ENCODE measurements at places on chromosomes 7 and 10.

DNA sequence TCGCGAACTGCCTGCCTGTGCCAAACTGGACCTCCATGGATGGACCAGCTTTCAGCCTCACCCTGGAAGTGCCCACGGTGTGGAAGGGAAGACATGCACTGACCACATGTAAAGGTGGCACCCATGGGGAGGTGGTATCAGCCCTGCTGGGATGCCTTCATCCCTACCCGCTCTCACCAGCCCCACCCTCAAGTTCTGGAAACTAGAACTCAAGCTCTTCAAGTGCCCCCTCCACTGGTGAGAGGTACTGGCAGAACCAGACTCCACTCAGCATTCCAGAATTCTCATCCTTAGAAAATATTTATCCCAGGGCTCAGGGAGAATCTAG is 5.9 kb downstream of the ZNF488 start:
- H3K27ac ChIP-seq: no peak overlapping the region
- no peak for DNase-seq
- H3K36me3 ChIP-seq: no peaks in the 10 kb centered on the region
- H3K27me3 ChIP-seq: peaks cover 56% of the 10 kb centered on the region
- no peaks in the 10 kb centered on the region for H3K4me1 ChIP-seq
- no peak overlapping the region for H3K4me3 ChIP-seq

DNA sequence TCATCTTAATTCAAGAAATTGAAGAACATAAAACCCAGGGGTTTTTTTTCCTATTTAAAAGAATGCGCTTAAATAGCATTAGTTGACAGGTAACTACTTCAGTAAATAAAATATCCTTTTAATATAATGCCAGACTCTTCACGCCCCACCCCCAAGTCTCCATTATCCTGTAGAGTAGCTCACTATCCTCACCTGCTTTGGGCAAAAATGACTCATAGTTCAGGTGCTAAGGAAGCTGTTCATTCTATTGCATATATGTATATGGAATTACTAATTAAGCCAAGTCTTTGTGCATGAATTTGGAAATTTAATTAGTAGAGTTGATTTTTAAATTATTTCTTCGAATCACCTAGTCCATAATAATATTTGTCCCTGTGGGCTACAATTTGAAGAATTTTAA is 656.8 kb upstream of the ANKRD30A start:
- no peaks in the 10 kb centered on the region for H3K36me3 ChIP-seq
- DNase-seq: no peak
- H3K4me1 ChIP-seq: no peaks in the 10 kb centered on the region
- no peaks in the 10 kb centered on the region for H3K27me3 ChIP-seq
- no peak overlapping the region for H3K4me3 ChIP-seq
- no peak overlapping the region for H3K27ac ChIP-seq

GRCh38 chr10:43287056-43288007 is 20.5 kb upstream of the RASGEF1A start:
- peaks cover 7% of the 10 kb centered on the region for H3K4me1 ChIP-seq
- H3K36me3 ChIP-seq: no peaks in the 10 kb centered on the region
- H3K27me3 ChIP-seq: peaks cover 3% of the 10 kb centered on the region
- no peak overlapping the region for H3K4me3 ChIP-seq
- H3K27ac ChIP-seq: no peak overlapping the region

GRCh38 chr10:132862485-132863420 is 76.8 kb upstream of the NKX6-2 start:
- H3K4me1 ChIP-seq: no peaks in the 10 kb centered on the region
- no peaks in the 10 kb centered on the region for H3K36me3 ChIP-seq
- no peak overlapping the region for H3K4me3 ChIP-seq
- H3K27ac ChIP-seq: no peak overlapping the region

DNA sequence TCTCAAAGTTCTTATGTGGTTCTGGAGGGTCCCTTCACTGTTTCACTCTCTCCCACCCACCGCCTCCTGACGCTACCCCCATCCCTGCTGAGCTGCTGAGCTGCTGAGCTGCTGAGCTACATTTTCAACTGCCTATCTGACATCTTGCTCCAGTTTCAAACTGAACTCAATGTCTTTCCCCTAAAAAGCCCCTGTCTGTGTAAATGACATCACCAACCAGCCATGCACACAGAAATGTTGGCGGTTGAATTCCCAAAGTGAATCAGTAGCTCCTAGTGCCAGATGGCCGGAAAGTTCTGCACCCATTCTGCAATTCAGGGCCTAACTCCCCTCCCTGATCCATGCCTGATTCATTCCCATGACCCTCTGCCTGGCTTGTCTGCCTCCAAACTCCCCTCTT is 71.2 kb downstream of the WNT2 start:
- peak overlapping the region; percentile 92 for H3K27ac ChIP-seq
- peak; percentile 23 for DNase-seq
- peaks cover 45% of the 10 kb centered on the region for H3K4me1 ChIP-seq
- H3K36me3 ChIP-seq: no peaks in the 10 kb centered on the region
- H3K4me3 ChIP-seq: peak overlapping the region; percentile 55
- peaks cover 4% of the 10 kb centered on the region for H3K27me3 ChIP-seq

GRCh38 chr10:23191764-23192711 is at the start of gene PTF1A:
PTF1A (plus strand) TSS chr10:23192312; CDS start chr10:23192531, 219 bp downstream.
- H3K27ac ChIP-seq: no peak within 1 kb of the TSS
- peaks cover 43% of the 10 kb centered on the region for H3K27me3 ChIP-seq
- no peaks in the 10 kb centered on the region for H3K4me1 ChIP-seq
- no peak within 1 kb of the TSS for H3K4me3 ChIP-seq

DNA sequence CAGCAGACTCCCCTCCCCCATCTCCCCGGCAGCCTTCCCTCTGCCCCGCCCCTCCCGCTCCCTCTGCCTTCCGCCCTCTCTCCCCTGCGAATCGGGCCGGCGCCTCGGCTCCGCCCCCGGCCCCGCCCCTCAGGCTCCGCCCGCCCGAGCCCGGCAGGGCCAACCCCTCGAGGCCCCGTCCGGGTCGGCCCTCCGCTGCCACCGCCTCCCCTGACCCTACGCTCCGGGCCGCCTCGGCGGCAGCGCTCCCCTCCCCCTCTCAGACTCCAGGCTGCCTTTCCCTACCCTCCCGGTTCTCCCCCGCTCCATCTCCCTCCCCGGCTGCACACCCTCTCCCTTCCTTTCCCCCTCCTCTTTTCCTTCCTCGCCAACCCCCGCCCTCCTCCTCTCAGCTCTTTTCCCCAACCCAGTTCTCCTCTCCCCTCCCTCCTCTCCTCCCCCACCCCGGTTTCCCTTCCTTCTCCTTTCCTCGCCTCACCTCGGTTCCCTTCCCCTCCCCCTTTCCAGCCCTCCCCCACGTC is 1.6 kb downstream of the ZNF467 start:
- H3K27ac ChIP-seq: no peak overlapping the region
- peaks cover 5% of the 10 kb centered on the region for H3K4me1 ChIP-seq
- no peaks in the 10 kb centered on the region for H3K36me3 ChIP-seq
- peaks cover 27% of the 10 kb centered on the region for H3K27me3 ChIP-seq
- DNase-seq: peak; percentile 60
- peak overlapping the region; percentile 62 for H3K4me3 ChIP-seq

GRCh38 chr7:2689951-2690705 is 2.1 kb downstream of the AMZ1 start:
- peak overlapping the region; percentile 64 for H3K4me3 ChIP-seq
- H3K4me1 ChIP-seq: peaks cover 36% of the 10 kb centered on the region
- H3K27me3 ChIP-seq: peaks cover 3% of the 10 kb centered on the region
- no peaks in the 10 kb centered on the region for H3K36me3 ChIP-seq

DNA sequence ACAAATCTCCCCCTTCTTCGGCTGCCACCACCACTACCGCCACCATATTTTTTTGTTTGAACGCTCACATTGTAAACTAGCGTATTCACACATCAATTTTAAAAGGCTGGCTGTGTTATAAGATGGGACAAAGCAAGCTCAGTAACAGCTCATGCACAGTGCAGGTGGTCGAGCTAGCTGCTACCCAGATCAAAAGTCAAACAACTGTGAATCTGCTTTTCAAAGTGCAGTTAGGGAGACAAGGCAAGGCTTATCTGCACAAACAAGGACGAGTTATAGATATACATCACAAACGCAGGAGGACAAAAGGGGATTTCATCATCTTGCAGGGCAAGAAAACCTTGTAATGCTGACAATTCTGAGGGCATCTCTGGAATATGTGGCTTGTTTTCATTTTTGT is 231.6 kb downstream of the VTI1A start:
- no peaks in the 10 kb centered on the region for H3K4me1 ChIP-seq
- no peaks in the 10 kb centered on the region for H3K27me3 ChIP-seq
- no peak overlapping the region for H3K4me3 ChIP-seq
- no peaks in the 10 kb centered on the region for H3K36me3 ChIP-seq
- H3K27ac ChIP-seq: no peak overlapping the region
- no peak for DNase-seq

DNA sequence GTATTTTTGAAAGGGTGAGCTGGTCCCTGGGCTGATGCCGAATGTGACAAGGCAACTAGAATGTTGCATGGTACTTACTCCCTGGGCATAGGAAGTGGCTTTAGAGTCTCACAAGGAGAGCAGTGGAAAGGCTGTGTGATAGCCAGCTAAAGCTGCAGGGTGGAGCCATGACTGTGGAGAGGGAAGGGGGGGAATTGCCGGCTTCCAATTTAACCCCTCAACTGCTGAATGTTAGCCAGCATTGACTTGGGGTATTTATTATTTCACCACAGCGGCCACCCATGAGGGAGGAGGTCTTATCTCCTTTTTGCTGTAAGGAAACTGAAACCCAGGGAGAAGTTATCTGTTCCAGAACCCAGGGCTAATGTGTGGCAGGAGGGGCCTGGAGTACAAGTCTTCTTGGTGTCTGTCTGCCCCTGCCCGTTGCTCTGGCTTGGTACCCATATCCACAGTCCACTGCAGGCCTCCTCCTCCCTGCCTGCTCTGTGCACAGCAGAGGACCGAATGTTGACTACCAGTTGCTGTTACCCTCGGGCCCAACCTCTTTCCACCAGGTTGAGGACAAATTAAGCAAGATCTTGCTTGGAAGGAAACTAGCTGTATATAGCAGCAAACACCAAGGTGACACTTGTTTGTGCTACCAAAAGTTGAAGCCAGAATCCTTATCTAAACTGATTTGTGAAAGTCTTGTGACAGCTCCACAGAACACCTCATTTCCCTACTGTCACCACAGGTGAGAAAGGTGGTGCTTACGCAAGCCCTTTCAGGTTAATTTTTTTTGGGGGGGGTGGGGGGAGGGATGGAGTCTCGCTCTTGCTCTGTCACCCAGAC is 37.6 kb downstream of the WBP1L start:
- H3K36me3 ChIP-seq: peaks cover 6% of the 10 kb centered on the region
- H3K4me3 ChIP-seq: no peak overlapping the region
- no peak overlapping the region for H3K27ac ChIP-seq
- no peak for DNase-seq

DNA sequence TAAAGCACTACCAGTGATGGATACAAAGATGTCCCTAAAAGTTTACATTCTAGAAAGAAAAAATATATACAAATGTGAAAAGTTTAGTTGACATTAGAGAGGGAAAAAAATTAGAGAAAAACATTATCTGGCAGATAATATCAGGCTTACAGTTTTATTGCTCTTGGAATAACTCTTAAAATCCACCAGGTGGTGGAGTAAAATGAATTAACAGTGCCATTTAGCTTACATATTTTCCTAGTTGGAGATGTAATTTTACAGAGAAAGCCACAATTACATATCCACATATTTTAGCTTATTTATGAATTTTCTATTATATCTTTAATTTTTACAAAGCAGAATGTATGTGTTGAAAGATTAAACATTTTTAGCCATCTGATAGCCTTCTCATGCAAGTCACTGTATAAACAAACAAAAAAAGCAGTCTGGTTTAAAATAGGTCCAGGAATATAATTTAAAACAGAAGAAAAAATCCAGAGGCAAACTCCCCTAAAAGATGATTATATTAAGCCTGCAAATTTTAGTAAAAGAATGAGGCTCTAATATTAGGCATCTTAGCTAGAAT is 6.5 kb downstream of the CABCOCO1 start:
- H3K27ac ChIP-seq: no peak overlapping the region
- H3K4me3 ChIP-seq: no peak overlapping the region
- no peaks in the 10 kb centered on the region for H3K36me3 ChIP-seq
- H3K4me1 ChIP-seq: no peaks in the 10 kb centered on the region
- H3K27me3 ChIP-seq: peaks cover 1% of the 10 kb centered on the region
- no peak for DNase-seq

DNA sequence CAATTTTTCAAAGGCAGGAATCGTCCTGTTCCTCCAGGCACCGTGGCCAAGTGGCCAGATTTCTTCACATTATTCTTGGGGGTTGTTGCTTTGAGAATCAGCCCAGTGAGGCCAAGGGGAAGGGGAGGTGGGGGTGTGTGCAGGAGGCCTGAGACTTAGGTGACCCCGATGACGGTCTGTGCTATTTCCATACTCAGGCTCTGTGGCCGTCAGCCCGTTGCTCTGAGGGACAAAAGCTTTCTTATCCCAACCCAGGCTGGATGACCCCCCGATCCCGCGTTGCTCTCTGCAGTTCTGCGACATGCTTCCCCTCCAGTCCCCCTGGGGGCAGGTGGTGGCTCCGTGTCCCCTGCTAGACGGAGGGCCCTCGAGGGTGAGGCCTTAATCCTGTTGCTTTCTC is 14.2 kb downstream of the DOCK1 start:
- no peaks in the 10 kb centered on the region for H3K27me3 ChIP-seq
- no peak overlapping the region for H3K4me3 ChIP-seq
- DNase-seq: no peak
- peaks cover 22% of the 10 kb centered on the region for H3K36me3 ChIP-seq
- H3K27ac ChIP-seq: no peak overlapping the region

GRCh38 chr7:30921540-30922401 is 10.1 kb downstream of the AQP1 start:
- no peaks in the 10 kb centered on the region for H3K36me3 ChIP-seq
- no peak overlapping the region for H3K27ac ChIP-seq
- no peak for DNase-seq

- no peak for DNase-seq
- no peak overlapping the region for H3K4me3 ChIP-seq
- peaks cover 33% of the 10 kb centered on the region for H3K4me1 ChIP-seq
- H3K36me3 ChIP-seq: no peaks in the 10 kb centered on the region
- H3K27ac ChIP-seq: no peak overlapping the region
These were observed 29.2 kb upstream of the KCNMA1 start for GRCh38 chr10:77666821-77667220.

DNA sequence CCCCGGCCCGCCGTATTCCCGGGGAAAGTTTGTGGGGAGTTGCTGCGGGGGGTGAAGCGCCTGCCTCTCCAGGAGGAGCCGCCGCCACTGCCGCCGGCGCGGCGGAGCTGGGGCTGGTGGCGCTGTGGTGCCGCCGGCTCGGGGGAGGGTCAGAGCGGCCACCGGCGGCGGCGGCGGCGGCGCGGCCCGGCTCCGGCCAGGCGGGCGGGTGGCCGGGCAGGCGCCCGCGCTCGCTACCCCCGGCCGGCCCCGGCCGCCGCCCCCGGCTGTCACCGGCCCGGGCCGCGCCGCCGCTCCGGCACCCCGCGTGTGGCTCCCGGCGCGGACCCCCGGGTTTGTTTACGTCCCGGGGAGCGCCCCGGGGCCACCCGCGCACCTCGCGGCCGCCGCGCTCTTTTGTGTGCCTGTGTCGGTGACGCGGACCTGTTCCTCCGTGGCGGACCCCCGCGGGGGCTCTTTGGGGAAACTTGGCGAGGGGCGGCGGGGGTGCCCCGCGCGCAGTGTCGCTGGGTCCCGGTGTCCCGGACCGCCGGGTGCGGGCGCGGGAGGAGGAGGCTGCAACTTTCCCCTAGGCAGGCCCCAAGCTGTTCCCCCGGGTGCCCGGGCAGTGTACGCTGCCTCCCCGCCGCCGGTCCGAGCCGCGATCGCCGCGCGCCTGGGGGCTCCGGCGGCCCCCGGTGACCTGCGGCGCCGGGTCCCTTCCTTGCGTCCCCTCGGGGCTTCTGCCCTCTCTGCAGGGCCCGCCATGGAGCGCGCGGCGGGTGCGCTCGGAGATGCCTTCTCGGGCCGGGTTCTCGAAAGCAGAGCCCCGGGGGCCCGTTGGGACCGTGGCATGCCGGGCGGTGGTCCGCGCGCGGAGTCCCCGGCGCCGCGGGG is 593 bp upstream of the CUX1 start:
- peaks cover 46% of the 10 kb centered on the region for H3K4me1 ChIP-seq
- H3K27ac ChIP-seq: no peak overlapping the region
- DNase-seq: no peak
- H3K36me3 ChIP-seq: peaks cover 6% of the 10 kb centered on the region
- H3K27me3 ChIP-seq: no peaks in the 10 kb centered on the region
- H3K4me3 ChIP-seq: peak overlapping the region; percentile 26
